Left hindlimb (tissue), 1 donor: ENCODE measurements at places on chromosomes 11 and 22.

GRCh38 chr11:46413760-46414465 is 22.3 kb upstream of the CHRM4 start:
- DNase-seq: no peak

GRCh38 chr22:28019881-28020861 is 101.1 kb upstream of the PITPNB start:
- peak; percentile 78 for DNase-seq

DNA sequence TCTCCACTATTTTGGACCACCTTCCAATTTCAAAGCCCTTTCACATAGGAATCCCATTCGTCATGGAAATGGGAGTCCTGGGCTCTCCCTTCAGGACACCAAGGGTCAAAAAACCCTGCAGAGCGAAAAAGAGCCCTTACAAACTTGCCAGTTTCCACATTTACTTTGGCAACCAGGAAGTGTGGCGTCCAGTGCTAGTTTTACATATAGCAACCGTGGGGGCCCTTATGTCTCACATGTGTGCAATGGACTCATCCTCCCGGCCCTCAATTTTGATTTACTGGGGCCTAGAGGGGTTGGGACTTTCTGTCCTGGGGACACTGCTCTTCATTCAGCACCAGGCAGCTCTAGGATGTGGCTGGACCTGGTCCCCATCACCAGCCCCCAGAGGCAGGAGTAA is 33.7 kb downstream of the DAGLA start:
- DNase-seq: no peak

- peak; percentile 80 for DNase-seq
These were observed 30.2 kb downstream of the C22orf31 start for GRCh38 chr22:29031227-29032011.

DNA sequence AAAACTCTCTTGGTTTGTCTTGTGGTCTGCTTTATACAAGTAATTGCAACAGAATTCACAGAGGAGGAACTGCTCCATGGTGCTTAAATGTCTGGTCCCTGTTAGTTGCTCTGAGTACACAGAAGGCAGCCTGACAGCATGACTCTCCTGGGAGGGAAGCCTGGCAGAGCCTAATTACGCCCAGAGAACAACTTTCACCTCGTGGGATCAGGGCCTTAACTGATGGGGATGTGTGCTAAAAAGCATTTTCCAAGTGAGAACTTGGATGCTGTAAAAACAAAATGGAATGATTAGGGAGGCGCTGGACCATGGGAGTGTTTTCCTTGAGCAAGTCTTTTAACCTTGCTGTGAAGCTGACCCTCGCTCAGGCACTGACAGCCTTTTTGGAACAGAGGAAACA is 154.0 kb upstream of the TENM4 start:
- DNase-seq: no peak

DNA sequence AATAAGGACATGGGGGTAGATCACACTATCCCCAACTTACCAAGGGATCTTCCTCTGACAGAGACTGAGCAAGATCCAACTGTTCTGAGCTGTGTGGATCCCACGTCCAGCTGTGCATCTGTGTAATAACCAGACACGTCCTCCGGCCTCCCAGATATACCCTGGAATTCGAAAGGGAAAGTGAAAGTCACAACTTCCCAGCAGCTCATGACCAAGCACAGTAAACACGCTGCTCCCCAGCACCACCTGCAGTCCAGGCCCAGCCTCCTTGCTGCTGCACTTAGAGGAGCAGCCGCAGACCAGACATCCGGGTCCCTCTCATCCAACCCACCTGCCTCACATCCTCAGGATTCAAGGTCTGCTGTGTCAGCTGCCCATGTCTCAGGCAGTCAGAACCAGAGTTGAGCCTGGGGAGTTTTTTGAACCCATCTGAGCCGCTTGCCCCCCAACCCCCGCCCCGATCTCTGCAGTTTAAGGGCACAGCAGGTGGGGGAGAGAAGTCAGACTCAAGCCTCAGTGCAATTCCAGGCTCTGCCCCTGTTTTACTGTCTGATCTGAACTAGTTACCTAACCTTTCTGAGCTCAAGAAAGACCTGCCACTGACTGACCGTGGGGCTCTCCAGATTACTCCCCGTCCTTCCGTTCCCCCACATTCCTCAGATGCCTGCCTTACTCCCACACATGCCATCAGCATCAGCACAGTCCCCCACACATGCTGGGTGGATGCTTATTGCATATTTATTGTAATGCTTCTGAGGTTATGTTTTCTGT is at the start of gene APOL2:
TSS of gene APOL2 (minus strand) at position 127 of the 771 bp plus-strand sequence. CDS start 6,365 bp downstream, outside the sequence.
- DNase-seq: peak; percentile 93

GRCh38 chr22:47654922-47655491 is 892.6 kb downstream of the TBC1D22A start:
- DNase-seq: no peak

DNA sequence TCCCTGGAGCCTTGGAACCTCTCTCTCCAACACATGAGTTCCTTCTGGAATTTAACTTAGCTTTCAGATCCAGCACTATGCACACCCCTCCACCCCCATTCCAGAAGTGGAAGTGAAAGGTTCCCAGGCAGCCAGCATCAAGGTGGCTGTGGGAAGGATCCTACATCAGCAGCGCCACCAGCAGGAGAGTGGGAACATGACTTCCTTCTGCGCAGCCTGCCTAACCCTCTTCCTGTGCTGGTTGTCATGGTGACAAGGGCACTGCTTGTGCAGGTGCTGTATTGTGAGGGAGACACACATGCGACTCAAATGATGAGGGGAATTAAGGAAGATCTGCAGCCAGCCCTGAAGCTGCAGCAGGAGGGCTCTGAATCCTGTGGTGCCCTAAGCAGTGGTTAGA is 904.5 kb upstream of the API5 start:
- DNase-seq: no peak
